ENCODE measurements at places on chromosomes 13 and 19.

GRCh38 chr13:69319656-69320055 is 788.0 kb upstream of the ATXN8OS start:
- DNase-seq = no peak

GRCh38 chr13:83546476-83546875 is 335.8 kb downstream of the SLITRK1 start:
- DNase-seq = no peak

DNA sequence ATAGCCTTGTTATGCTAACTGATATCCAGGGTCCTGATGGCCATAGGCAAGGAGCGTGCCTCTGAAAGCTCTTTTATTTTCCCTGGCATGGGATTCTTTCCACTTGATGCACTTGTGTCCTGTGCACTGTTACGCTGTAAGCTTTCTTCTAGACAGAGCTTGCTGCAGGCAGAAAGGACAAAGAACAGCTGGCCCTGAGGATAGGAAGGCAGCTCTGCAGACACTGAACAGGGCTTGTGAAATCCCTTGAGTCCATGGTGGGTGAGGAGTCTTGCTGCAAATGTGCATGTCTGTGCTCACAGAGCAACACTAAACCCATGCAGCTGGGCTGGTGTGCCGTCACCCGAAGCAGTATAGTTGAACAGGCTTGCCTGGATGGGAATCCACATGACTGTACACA is 126.6 kb downstream of the AKAP11 start:
- no peak for DNase-seq

- no peak for DNase-seq
Observed at GRCh38 chr13:43686557-43686956, 100.2 kb downstream of the ENOX1 start.

DNA sequence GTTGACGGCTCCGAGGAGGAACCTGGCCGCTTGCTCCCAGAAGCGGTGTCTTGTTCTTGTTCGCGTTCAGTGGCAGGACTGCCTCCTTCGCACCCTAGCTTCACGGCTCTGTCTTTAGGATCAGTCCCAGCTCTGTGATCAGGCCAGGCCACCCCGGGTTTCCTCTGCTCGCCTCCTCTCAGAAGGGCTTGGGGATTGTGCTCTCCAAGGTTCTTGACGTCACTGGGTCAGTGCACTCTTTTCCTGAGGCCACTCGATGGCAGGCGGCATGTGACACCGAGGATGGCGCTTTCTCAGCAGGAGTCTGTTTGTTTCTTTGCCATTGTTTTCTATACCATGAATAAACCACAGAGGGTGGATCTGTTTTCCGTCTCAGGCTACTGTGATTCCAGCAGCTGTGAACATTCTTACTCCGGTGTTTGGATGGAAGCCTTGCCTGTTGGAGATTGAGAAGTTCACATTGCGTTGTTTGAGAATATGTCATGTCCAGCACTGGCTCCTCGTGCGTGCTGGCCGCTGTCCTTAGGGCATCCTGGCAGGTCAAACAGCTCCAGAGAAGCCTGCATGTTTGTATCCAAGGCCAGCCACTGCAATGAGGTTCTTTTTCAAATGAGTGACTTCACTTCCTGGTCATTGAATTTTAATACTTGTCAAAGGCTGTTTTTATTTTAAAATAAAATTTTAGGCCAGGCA is 44.5 kb downstream of the SLC7A9 start:
- no peak for DNase-seq

- DNase-seq = no peak
Observed at GRCh38 chr13:68851026-68851425, 1256.6 kb upstream of the ATXN8OS start.

- no peak for DNase-seq
Observed at GRCh38 chr13:60392131-60392530, 4.9 kb upstream of the TDRD3 start.

DNA sequence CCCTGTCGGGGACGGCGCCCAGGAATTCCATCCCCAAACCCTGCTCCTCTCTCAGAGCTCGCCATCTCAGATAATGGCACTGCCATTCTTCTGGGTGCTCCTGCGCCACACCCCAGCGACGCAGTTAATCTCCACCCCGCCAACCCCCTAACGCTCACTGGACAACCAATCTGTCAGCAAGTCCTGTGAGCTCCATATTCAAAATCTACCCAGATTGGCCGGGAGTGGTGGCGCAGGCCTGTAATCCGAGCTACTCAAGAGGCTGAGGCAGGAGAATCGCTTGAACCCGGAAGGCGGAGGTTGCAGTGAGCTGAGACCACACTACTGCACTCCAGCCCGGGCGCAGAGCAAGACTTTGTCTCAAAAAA is 18.6 kb downstream of the FCGBP start:
- DNase-seq = no peak

DNA sequence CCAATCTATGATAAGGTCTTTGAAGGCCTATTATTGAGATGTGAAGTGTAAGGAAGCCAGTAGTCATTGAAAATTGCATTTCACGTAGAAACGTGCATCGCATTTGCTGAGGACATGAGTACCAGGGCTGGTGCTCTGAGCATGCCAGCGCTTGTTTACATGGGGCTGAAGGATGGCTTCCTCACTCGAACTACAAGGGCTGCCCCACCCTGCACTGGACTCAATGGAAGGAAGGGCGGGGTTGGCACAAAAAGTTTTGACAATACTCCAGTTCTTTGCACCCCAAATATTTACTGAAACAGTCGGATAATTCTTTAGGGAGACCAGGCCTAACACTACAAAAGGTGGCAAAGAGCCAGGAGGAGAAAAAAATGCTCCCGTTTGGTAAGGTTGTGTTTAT is 28.9 kb upstream of the MED4 start:
- DNase-seq = no peak

- DNase-seq = no peak
Observed at GRCh38 chr13:105363261-105364190, 1171.9 kb downstream of the EFNB2 start.

DNA sequence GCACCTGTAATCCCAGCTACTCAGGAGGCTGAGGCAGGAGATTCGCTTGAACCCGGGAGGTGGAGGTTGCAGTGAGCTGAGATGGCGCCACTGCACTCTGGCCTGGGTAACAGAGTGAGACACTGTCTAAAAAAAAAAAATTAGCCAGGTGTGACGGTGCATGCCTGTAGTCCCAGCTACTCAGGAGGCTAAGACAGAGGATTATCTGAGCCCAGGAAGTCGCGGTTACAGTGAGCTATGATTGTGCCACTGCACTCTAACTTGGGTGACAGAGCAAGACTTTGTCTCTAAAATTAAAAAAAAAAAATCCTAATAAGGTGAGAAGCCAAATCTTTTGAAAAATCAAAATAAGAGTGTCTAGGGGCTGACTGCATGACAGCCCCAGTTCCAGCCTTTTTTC is 9.7 kb upstream of the CEBPA start:
- no peak for DNase-seq

DNA sequence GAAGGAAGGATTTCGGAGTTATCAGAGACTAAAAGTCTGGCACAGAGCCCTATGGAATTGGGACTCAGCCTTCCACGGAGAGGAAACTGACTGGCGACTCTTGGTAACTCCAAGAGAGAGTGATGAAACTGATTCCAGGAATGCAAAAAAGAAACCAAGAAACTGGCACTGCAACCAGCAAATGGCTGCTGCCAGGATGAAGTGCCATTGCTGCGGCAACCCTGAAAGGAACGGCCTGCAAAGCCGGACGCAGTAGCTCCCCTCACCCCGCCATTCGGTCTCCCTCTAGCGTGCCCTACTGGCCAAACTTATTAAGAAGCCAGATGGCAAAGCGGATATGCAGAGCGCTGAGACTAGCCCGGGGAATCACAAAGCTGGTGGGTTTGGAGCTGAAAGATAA is 236.0 kb downstream of the PCDH9 start:
- peak; percentile 83 for DNase-seq

DNA sequence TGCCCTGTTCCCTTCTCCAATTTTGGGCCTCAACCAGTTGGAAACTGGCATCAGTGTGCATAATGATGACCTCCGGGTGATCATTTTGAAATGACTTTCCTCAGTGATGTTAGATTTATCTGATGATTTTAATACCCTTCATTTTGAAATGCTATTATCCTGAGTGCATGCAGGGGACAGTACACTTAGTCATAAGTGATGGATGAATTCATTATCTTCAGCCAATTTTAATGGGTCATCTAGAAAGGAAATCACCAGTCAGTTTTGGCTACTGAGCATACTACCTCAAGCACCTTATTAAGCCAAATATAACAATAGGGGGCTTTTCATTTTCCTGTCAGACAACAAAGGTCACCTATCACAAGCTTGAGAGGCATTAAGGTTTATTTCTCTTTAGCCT is 118.5 kb upstream of the MIR17HG start:
- DNase-seq = no peak

- peak; percentile 42 for DNase-seq
Observed at GRCh38 chr19:18939922-18940768, 872 bp downstream of the HOMER3 start.

DNA sequence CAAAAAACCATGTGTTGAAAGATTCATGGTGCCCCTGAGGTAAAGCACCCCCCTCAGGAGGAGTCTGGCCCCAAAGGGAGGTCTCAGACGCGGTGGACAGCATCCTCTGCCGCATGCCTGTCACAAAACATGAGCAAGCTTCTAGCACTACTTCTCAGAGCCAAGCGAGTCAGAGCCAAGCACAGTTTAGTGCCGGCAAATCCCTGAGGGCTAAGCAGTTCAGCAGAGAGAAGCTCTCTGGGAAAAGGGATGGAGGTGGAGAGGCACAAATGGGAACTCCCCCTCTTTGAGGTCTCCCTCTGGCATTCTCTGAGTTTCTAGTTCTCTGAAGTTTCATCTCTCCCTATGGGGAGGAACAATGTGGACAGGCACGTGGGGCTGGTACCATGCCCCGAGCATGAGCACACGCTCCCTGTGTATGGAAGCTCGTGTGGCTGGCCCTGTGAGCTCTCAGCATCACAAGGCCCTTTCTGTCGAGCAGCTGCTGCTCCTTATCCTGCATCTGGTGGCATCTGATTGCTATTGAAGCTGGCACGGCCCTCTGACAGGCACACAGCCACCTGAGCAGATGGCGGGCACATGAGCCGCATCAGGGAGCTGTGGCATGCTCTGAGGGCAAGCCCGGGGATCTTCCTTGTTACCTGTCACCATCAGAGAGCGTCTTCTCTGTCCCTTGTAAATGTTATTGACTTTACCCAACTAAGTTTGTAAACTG is 325.1 kb downstream of the SLC7A1 start:
- DNase-seq = no peak

GRCh38 chr19:5355076-5355475 is 14.5 kb upstream of the PTPRS start:
- no peak for DNase-seq

DNA sequence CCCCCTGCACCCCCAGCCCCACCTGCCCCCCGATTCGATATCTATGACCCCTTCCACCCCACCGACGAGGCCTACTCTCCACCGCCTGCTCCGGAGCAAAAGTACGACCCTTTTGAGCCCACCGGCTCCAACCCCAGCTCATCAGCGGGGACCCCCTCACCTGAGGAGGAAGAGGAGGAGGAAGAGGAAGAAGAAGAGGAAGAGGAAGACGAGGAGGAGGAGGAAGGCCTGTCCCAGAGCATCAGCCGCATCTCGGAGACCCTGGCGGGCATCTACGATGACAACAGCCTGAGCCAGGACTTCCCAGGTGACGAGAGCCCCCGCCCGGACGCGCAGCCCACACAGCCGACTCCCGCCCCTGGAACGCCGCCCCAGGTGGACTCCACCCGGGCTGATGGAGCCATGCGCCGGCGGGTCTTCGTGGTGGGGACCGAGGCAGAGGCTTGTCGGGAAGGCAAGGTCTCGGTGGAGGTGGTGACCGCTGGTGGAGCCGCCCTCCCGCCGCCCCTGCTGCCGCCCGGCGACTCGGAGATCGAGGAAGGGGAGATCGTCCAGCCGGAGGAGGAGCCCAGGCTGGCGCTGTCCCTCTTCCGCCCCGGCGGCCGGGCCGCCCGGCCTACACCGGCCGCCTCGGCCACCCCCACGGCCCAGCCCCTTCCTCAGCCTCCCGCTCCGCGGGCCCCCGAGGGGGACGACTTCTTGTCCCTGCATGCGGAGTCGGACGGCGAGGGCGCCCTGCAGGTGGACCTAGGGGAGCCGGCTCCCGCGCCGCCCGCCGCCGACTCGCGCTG is 9.2 kb downstream of the SCAF1 start:
- no peak for DNase-seq

DNA sequence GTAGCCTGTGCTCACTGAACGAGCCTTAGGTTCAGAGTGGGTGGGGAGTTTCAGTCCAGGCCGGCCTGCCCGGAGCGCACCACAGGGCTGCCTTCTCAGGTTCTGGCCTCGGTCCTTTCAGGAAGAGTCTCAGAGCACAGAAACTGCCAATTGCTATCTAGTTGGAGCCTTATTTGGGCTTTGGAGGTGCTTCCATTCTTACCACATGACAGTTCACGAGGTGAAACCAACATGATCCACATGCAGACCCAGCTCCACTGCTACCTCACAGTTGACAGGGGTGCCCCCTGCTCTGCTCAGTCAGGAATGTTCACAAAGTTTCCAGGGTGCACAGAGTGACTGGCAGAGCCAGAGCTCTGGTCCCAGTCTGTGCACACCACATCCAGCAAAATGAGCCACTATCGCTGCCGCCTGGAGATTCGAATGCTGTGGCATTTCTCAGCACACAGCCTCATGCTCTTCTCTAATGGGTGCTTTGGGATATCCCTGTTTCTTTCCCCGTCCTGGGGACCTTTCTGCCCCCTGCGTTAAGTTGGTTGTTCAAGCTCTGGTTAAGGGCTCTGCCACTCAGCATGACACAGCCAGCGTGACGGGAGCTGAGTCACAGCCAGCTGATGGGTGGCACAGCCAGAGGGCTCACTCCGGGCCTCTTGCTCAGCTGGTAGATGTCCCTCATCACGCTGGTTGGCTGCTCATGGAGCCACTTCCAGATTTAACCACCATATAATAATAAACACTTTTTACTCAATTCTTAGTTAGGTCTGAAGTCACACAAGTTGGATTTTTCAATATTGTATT is 7.5 kb upstream of the SACS start:
- DNase-seq = peak; percentile 83

- DNase-seq = no peak
Observed at GRCh38 chr13:37342205-37342604, 236.7 kb upstream of the CSNK1A1L start.

DNA sequence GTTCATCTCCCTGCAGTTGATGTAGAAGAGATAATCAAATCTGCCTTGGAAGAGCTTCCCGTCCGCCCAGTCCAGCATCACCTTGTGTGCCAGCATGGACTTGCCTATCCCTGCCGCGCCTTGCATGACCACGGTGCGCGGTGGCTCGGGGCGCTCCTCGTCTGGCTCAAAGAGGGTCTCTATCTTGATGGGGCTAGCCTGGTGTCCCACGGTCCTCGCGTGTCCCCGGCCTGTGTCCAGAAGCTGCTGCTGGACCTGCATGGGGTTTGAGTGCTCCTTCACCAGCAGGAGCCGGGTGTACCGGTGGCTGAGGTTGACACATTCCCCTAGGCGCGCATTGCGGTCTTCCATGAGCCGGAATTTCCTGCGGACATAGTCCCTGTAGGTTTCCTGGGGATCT is 13.2 kb downstream of the NLRP12 start:
- no peak for DNase-seq

GRCh38 chr13:113628291-113629270 is 29.4 kb downstream of the ATP4B start:
- no peak for DNase-seq
